ENCODE measurements at places on chromosomes 3 and 15. TPM values are rescaled to one million over a fixed set of nuclear protein-coding genes. Genes with fewer than 3 reads are reported as not detected.

DNA sequence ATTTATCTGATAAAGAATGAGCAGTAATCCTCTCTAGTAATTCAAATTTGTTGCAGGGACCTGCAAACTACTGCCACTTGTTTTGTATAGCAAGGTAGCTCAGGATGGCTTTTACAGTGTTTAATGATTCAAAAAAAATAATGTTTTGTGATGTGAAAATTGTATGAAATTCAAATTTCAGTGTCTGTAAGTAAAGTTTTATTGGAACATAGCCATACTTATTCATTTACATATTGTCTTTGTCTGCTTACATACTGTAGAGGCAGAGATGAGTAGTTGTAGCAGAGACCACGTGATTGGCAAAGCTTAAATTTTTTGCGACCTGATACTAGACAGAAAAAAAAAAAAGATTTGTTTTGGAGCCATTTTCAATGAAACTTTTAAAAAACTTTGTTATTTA, 6.5 kb upstream of the UTS2B start:
- DNase-seq, result no peak

DNA sequence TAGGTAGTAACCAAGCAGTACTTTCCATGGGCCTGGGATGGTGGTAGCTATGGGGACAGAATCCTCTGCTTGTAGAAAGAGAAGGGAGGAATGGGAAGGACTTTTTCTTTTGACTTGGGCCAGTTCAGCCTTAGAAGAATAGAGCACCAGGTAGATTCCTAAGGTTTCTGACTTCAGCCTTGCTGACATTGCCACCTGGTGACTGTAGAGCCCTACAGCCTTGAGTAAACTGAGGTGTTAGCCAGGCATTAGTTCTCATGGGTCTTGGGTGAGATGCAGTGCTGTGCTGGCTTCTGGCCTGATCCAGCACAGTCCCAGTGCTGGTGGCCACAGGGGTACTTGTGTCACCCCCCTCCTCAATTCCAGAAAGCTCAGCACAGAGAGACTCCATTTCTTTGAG, 171.1 kb downstream of the ZBBX start:
- DNase-seq, result no peak

Gene PRKAR2A
- total RNA-seq, result 27.9 TPM

Gene TRIM42
- not detected for total RNA-seq

DNA sequence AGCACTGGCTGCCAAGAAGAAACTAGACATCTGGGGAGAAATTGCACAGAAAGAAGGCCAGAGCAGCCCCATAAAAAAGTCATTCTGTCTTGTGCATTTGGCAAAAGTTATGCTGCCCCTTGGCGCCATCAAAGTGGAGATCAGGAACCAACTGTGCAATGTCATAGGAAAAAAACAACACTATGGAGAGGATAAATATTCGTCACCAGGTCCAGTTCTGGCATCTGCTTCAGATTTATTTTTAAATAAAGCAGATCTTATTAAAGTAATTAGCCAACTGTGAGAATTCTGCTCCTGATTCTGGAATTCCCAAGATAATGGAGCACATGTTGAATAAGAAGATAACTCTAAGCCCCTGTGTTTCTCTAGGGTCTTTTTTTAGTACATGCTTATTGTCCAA, 500.0 kb upstream of the IL12A start:
- no peak for DNase-seq

DNA sequence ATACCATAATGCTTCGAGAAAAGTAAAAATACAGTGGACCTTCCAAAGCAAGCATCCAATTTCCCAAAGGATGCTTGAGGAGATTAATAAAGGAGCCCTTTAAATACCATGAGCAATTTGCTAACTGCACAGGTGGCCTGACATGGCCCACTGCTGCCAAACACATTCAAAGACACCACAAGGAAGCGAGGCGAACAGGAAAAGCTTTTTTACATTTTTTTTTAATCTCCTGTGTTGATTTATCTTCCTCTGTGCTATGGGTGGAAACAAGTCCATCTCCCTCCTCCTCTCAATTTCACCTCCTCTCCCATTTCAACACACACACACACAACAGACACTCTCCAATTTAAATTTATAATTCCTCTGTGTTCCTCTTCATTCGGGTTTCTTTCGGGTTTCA, 243.4 kb downstream of the IGSF11 start:
- DNase-seq, result no peak

DNA sequence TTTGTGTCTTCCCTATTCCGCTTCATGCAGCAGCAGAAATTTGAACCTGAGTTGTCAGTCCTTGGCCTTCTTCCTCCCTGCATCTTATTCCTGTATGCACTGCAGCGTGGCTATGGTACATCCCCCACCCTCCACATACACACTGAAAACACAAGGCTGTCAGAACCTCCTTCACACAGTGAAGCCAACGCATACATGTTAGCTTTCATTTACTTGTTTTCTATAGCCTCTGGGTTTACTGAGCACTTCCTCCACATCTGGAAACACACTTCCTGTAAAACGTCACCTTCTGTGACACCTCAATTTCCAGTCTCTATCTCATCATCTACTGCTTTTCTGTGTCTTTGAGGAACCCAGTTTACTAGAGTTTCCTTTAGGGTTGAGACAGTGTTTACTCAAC, 47.0 kb downstream of the SUSD5 start:
- DNase-seq, result no peak

DNA sequence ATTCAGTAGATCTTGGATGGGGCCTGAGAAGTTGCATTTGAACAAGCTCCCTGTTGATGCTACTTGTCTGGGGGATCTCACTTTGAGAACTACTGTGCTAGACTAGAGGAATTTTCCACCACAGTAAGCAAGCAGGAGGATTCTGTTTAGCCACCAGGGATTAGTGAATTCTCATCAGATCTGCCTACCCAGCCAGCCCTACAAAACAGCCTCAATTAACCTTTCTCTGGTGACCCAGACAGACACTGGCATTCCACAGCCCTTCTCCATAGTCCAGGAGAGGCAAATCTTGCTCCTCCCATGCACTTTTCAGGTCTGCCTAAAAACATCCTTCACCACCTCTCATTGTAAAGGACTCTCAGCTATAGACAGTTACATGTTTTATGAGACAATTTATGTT, 16.7 kb upstream of the MYH15 start:
- DNase-seq, result no peak

DNA sequence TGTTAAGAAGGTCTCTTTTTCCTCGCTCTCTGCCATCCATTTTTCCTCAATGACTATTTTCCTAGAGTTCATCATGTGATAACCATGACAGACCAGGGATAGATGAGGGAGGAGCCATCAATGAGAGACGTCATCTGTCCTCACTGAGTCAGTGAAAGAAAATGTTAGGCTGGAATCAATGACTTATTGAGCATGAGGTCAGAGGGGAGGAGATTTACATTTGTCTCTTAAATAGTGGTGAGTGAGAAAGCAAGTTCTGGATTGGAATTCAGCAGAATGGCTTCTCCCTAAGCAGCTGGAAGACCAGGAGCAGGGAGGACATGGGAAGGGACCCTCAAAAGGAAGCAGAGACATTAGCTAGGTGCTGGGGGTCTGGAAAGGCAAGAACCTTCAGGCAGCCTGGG, 28.2 kb upstream of the USP3 start:
- DNase-seq, result no peak

Gene CYP8B1
- total RNA-seq, result not detected

DNA sequence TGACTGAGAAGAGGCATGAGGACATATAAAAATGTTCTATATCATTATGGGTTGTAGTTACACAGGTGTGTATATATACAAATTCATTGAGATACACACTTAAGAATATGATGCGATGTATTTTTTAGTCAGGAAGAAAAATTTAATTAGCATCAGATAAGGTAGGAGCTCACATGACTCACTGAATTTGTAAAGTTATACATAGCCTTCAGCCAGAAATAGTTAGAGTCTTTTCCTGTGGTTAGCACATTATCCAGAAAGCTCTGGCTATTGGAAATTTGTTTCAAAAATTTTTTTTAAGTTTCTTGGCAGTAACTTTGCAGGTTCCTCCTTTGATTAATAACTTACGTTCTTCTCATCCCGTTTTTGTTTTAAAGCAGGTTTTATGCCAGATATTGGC, 88.6 kb downstream of the STT3B start:
- DNase-seq, result no peak

DNA sequence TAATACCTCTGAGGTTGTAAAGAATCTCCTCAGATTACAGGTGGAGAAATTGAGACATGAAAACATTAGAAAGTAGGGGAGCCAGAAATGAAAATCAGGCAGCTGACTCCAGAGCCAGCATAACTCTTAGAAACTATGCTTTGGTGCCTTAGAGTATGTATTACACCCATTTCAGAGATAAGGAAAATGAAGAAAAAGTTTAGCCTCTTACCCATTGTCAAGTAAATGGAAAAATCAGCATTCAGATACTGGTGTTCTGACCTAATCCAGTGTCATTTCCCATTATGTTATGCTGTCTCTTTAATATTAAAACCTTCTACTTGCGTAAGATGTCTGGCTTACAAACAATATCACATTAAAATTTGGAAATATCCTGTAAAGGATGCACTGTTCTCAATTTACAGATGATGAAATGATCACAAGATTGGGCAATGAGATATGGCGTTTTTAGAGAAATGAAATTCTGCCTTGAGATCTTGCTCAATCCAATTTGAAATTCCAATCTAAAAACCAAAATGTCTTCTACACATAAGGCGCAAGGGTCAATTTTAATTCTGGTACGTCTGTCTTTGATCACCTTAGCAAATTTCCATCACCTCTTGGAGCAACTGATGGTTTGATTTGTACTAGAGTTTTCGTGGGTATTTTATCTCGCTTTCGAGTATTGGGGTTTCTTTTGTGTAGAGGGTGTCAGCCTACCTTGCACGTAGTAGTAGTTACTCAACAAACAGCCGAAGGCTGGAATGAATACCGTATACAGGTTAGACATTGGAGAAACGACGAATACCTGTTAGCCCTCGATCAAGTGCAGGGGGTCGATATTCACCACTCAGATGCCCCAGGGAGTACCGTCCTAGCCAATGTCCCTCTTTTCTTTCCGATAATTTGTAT, 902 bp upstream of the ZCWPW2 start:
- no peak for DNase-seq

DNA sequence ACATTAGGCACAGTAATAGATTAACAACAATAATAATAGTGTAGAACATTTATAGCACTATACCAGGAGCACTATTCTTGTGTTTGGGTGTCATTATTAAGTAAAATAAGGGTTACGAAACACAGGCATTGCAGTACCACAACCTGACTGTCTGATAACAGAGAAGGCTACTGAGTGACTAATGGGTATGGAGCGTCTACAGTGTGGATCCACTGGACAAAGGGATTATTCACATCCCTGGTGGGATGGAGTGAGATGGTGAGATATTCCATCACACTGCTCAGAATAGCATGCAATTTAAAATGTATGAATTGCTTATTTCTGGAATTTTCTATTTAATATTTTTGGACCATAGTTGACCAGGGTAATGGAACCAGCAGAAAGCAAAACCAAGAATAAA, 18.2 kb downstream of the MINDY4B start:
- no peak for DNase-seq

GRCh38 chr3:65052101-65052500, 364.3 kb upstream of the ADAMTS9 start:
- DNase-seq, result no peak

Gene SNUPN
- 27.3 TPM for total RNA-seq

- DNase-seq, result no peak
Measured at GRCh38 chr15:40043927-40044716, 5.1 kb upstream of the SRP14 start.

DNA sequence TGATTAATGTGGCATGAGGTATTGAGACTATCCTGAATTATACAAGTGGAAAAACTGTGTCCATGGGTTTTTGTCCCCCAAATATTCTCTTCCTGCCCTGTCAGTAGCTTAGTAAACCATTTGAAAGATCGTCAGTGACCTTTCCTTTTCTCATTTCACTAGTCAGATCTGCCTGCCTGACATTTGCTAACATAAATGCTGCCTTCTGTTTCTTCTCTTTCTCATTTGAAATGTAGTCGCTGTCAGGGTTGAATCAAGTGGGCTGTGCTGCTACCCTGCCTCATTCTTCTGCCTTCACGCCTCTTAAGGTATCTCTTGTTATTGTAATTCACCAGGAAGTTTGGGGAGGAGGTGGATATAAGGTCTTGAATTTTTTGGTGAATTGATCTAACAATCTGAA, 67.5 kb downstream of the LRCH3 start:
- DNase-seq, result no peak

DNA sequence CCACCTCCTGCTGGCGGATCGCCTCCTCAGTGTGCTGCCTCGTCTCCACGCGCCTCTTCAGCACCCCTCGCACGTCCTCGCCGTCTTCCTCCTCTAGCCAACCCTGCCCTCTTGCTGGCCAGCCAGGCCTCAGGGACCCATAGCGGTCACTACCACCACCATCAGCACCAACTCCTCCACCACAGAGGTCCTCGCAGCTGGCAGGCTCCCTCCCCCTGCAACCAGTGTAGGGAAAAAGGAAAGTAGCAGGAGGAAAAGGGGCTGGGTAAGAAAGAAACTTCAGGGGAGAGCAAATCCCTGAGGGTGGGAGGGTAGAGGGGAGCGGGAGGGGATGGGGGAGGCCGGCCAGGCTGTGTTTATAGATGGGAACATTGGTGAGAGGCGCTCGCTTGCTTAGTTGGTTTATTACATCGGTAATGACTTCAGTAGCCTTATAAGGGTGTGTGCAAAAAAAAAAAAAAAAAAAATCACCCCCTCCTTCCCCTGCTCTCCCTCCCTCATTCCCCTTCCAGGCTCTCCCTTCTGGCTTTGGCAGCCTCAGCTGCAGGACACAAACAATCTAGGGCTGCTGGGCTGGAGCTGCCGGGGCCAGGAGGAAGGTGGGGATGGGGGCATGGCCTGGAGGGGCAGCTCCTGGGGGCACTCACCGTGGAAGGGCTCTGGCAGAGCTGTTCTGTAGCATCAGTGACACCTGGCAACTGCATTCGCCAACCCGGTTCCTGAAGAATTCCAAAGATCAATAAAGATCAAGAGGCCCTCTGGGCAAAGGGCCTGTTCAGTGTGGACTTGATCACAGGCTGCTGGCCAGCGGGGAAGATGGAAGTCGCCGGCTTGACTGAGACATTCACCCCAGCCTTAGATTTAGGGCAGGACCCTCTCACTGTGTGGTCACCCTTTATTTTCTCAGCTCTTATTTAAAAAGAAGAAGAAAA, 116.2 kb upstream of the HACD2 start:
- DNase-seq, result no peak

Gene CIB2
- total RNA-seq, result 1.2 TPM

Gene ARPIN
- not detected for total RNA-seq

All from activated CD8-positive, alpha-beta memory T cell treated with anti-CD3 and anti-CD28 coated beads, Interleukin-2, amount 10 ng/mL, durations not matched to agents 7 days and 5 days (primary cell).